Foreskin keratinocyte (primary cell): ENCODE measurements at places on chromosomes 5 and 9. TPM values are rescaled to one million over a fixed set of nuclear protein-coding genes. Genes with fewer than 3 reads are reported as not detected.

SIMC1 gene
- total RNA-seq, result 9.5 and 16.4 TPM in 2 replicates

CCL27 gene
- total RNA-seq, result 0.49 and 0.95 TPM in 2 replicates

ANXA1 gene
- total RNA-seq, result 880 and 908 TPM in 2 replicates

CORO2A gene
- total RNA-seq, result 37.0 and 39.3 TPM in 2 replicates

CCL28 gene
- total RNA-seq, result 1.9 and 2.5 TPM in 2 replicates

PCDHA4 gene
- total RNA-seq, result not detected in 2 replicates

PFN3 gene
- total RNA-seq, result not detected in 2 replicates

IL9 gene
- not detected in 2 replicates for total RNA-seq

FAT2 gene
- 85.9 and 95.1 TPM in 2 replicates for total RNA-seq

IL4 gene
- not detected in 2 replicates for total RNA-seq

SARDH gene
- total RNA-seq, result not detected in 2 replicates

GRIN3A gene
- total RNA-seq, result not detected in 2 replicates

BAAT gene
- 0.04 TPM in 1 of 2 replicates, not detected in the other for total RNA-seq

UNC13B gene
- total RNA-seq, result 15.1 and 15.3 TPM in 2 replicates

NR2F1 gene
- total RNA-seq, result not detected in 2 replicates

IL5 gene
- not detected in 2 replicates for total RNA-seq

ABL1 gene
- 34.1 and 35.0 TPM in 2 replicates for total RNA-seq

SPRY4 gene
- 25.6 and 31.6 TPM in 2 replicates for total RNA-seq

PCA3 gene
- not detected in 2 replicates for total RNA-seq

MZB1 gene
- 0.21 TPM in 1 of 2 replicates, not detected in the other for total RNA-seq

THBS4 gene
- total RNA-seq, result 0.67 and 1.1 TPM in 2 replicates

ELP1 gene
- 33.4 and 39.3 TPM in 2 replicates for total RNA-seq

TNFSF15 gene
- 1.4 and 4.3 TPM in 2 replicates for total RNA-seq

GGTA1 gene
- not detected in 2 replicates for total RNA-seq

ARHGEF37 gene
- 2.6 and 2.7 TPM in 2 replicates for total RNA-seq

FOXI1 gene
- total RNA-seq, result not detected in 2 replicates

GDNF gene
- total RNA-seq, result 1.1 and 1.7 TPM in 2 replicates

TRPM3 gene
- not detected in 2 replicates for total RNA-seq

AFF4 gene
- total RNA-seq, result 52.0 and 58.0 TPM in 2 replicates

FOXE1 gene
- total RNA-seq, result 0.17 and 0.32 TPM in 2 replicates

GRM6 gene
- total RNA-seq, result not detected in 2 replicates

FBXW2 gene
- 45.5 and 48.1 TPM in 2 replicates for total RNA-seq

SPATA6L gene
- 0.24 and 0.28 TPM in 2 replicates for total RNA-seq

PRR16 gene
- total RNA-seq, result 0.07 TPM in 1 of 2 replicates, not detected in the other

TRIP13 gene
- 43.4 and 58.3 TPM in 2 replicates for total RNA-seq

CMBL gene
- total RNA-seq, result 16.4 and 17.8 TPM in 2 replicates

SPAG8 gene
- 0.35 and 0.58 TPM in 2 replicates for total RNA-seq

MIER3 gene
- total RNA-seq, result 11.4 and 11.8 TPM in 2 replicates

NPDC1 gene
- total RNA-seq, result 7.3 and 9.0 TPM in 2 replicates

RANBP3L gene
- not detected in 2 replicates for total RNA-seq

APBA1 gene
- total RNA-seq, result 2.1 and 3.2 TPM in 2 replicates

ANKRD31 gene
- 0.07 and 0.10 TPM in 2 replicates for total RNA-seq

OCLN gene
- 4.0 and 4.1 TPM in 2 replicates for total RNA-seq

INSYN2B gene
- 6.7 and 8.4 TPM in 2 replicates for total RNA-seq

WHRN gene
- total RNA-seq, result 2.8 and 3.4 TPM in 2 replicates

ANGPTL2 gene
- total RNA-seq, result 0.32 and 0.37 TPM in 2 replicates

SPINK14 gene
- total RNA-seq, result not detected in 2 replicates

FRRS1L gene
- 0.04 TPM in 1 of 2 replicates, not detected in the other for total RNA-seq

BTNL3 gene
- not detected in 2 replicates for total RNA-seq

QRFP gene
- not detected in 2 replicates for total RNA-seq

HK3 gene
- not detected in 2 replicates for total RNA-seq

SHISAL2B gene
- not detected in 2 replicates for total RNA-seq

MARCOL gene
- total RNA-seq, result not detected in 2 replicates
